AG04449 (cell line): ENCODE measurements at places on chromosomes 5 and 9.

GRCh38 chr9:12956805-12957204, 182.0 kb downstream of the LURAP1L start:
- no peak for DNase-seq

GRCh38 chr5:163260961-163261360, 176.4 kb upstream of the CCNG1 start:
- DNase-seq: no peak

GRCh38 chr9:69605406-69605805, 66.8 kb downstream of the APBA1 start:
- no peak for DNase-seq

- DNase-seq: no peak
These were observed 40.4 kb upstream of the CTNNA1 start for GRCh38 chr5:138712791-138713190.

GRCh38 chr5:36741128-36741527, 134.7 kb downstream of the SLC1A3 start:
- no peak for DNase-seq

DNA sequence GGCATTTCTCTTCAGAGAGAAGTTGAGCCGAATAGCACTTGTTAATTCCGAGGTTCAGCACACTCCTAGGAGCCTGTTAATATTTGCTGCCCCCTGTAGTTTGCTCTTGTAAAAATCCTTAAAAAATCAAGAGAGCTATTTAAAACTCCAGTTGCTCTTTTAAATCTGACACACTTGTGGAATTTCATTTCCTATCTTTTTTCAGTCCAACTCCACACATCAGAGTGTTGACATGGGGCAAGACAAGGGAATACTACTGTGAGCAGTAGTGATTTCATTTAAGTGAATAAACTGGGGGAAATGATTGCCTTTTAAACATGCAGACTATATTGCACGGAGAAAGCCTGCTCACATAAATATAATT, 1096.3 kb upstream of the DMAC1 start:
- DNase-seq: no peak

DNA sequence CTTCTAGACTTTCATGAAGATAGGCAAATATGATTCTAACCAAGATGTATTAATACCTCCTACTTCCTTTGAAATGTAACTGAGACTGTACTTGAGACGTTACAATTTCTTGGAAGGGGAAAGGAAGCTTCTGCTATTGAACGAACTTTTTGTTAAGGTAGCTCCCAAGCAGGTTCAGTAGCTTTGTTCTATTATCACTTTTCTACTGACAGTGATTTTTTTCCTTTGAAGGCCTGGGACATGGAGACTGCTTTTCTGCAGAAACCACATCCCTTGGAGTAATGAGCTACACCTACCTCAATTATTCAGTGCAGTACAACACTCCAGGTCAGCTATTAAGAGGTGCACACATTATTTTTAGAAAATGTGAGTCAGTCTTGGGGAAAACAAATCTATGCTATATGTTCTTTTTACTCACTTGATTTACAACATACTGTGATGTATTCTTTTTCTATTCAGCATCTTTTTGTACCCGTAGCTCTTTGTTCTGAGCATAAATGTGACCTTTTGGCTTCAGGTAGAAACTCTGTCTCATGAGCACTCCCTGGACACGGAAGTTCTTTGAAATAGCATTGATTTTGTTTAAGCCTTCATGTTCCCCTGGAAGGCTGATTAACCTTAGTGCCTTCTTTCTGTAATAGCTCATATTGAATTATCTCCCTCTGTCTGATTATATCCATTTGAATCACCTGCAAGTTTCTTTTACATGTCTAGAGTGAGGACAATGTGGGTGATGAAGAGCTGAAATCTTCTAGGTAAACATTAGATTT, 56.5 kb upstream of the CDKN2B start:
- no peak for DNase-seq
